Diencephalon (tissue), 1 donor: ENCODE measurements at places on chromosomes 12 and 14. TPM values are rescaled to one million over a fixed set of nuclear protein-coding genes. Genes with fewer than 3 reads are reported as not detected.

Gene C1S
- total RNA-seq, result 13.1 TPM

Gene SLC38A1
- 205 TPM for total RNA-seq

Gene CACNA2D4
- total RNA-seq, result 0.92 TPM

Gene PLEK2
- total RNA-seq, result 0.69 TPM

Gene STRAP
- total RNA-seq, result 90.2 TPM

Gene PTGER2
- total RNA-seq, result 0.46 TPM

Gene NAV3
- total RNA-seq, result 225 TPM

Gene OR6C2
- not detected for total RNA-seq

Gene NGB
- 17.8 TPM for total RNA-seq

Gene KLRK1
- total RNA-seq, result 0.92 TPM

Gene GSC
- total RNA-seq, result 0.46 TPM

Gene OR6S1
- total RNA-seq, result not detected

Gene LACRT
- not detected for total RNA-seq

Gene CPNE6
- 16.8 TPM for total RNA-seq

Gene CPNE8
- 13.1 TPM for total RNA-seq

Gene RASAL1
- 6.5 TPM for total RNA-seq

Gene HCAR3
- total RNA-seq, result not detected

Gene TAS2R19
- total RNA-seq, result 7.6 TPM

Gene DLGAP5
- total RNA-seq, result 8.8 TPM

Gene SERPINA10
- not detected for total RNA-seq

Gene SLC6A13
- total RNA-seq, result 17.8 TPM

Gene INHBC
- not detected for total RNA-seq

Gene LGR5
- total RNA-seq, result 1.6 TPM

Gene TRHDE
- 24.2 TPM for total RNA-seq

Gene SYNE3
- 4.6 TPM for total RNA-seq

Gene GNB3
- 3.2 TPM for total RNA-seq

Gene C12orf54
- not detected for total RNA-seq

Gene RERG
- total RNA-seq, result 9.0 TPM

Gene ESPL1
- 2.5 TPM for total RNA-seq

Gene STXBP6
- 33.7 TPM for total RNA-seq

Gene KRT80
- total RNA-seq, result not detected

Gene FITM1
- total RNA-seq, result not detected

Gene ARHGEF25
- total RNA-seq, result 22.4 TPM

Gene ADGRD1
- 5.1 TPM for total RNA-seq

Gene KRT79
- total RNA-seq, result not detected

Gene PSMC6
- 115 TPM for total RNA-seq

Gene B4GALNT3
- total RNA-seq, result 3.0 TPM

Gene C14orf132
- 118 TPM for total RNA-seq

Gene CEBPE
- total RNA-seq, result not detected

Gene AKAP6
- 161 TPM for total RNA-seq

Gene ETFBKMT
- total RNA-seq, result 4.4 TPM
